ENCODE measurements at places on chromosomes 2 and 18.

DNA sequence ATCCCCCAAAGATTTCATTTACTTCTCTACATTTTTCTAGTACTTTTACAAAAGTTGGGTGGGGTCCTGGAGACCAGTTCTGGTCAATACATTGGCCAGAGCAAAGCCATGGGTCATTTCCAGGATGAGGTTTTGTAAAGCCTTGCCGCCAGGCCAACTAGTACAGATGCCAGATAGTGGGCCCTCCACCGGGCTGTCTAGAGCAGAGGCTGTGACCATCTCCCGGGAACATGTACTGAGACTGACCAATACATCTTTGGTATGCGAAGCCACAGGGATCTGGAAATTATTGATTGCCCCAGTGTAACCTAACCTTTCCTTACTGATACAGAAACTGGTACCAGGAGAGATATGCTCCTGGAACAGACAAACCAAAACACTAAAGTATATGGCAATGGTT is 599.2 kb downstream of the ADCYAP1 start:
- DNase-seq, result no peak

DNA sequence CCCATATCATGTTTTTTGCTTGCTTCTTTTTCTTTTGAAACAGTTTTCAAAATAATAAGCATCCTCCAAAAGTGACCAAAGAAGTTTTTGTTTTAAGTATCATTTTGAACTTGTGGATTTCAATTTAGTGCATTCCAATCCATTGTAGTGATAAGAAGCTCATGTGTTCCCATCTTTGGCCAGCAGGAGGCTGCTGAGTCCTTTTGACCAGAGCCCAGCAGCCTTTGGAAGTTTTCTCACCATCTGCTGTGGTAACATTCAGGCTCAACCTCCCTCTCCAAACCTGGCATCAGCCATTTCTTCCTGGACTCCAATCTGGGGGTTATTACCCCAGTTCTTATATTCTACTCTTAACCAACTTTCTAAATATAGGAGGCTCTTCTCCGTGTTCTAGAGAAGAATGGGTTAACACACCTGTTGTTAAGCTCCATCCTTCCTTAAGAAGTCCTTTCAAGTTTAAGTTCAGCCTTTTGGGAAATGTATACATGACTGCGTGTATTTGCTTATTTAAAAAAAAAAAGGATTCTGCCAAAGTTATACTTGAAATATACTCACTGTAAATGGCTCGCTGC is 39.0 kb upstream of the MAL start:
- peak; percentile 42 for DNase-seq

- DNase-seq, result no peak
Measured at GRCh38 chr2:234072454-234072853, 22.0 kb downstream of the SPP2 start.

GRCh38 chr2:65027616-65028244 is 28.5 kb upstream of the CEP68 start:
- no peak for DNase-seq

DNA sequence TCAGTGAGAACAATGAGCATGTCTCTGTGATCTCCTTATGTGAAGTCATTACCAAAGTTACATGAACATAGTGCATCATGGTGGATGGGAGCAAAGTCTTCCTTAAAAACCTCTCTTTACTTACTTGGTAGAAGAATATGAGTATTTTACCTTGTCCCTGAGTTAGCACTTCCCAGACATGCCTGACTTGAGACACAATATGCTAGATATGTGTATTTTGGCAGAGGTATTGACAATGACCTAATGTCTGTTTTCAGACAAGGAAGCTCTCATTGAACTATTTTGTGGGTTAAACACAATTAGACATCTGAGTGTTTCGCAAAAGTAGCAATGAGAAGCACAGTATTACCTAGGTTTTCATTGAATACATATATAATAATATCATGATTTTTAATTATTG is 99.1 kb upstream of the MC4R start:
- DNase-seq, result no peak

GRCh38 chr2:222813177-222813843 is 47.5 kb upstream of the ACSL3 start:
- no peak for DNase-seq

GRCh38 chr2:240114233-240114632 is 21.9 kb downstream of the COPS9 start:
- no peak for DNase-seq

DNA sequence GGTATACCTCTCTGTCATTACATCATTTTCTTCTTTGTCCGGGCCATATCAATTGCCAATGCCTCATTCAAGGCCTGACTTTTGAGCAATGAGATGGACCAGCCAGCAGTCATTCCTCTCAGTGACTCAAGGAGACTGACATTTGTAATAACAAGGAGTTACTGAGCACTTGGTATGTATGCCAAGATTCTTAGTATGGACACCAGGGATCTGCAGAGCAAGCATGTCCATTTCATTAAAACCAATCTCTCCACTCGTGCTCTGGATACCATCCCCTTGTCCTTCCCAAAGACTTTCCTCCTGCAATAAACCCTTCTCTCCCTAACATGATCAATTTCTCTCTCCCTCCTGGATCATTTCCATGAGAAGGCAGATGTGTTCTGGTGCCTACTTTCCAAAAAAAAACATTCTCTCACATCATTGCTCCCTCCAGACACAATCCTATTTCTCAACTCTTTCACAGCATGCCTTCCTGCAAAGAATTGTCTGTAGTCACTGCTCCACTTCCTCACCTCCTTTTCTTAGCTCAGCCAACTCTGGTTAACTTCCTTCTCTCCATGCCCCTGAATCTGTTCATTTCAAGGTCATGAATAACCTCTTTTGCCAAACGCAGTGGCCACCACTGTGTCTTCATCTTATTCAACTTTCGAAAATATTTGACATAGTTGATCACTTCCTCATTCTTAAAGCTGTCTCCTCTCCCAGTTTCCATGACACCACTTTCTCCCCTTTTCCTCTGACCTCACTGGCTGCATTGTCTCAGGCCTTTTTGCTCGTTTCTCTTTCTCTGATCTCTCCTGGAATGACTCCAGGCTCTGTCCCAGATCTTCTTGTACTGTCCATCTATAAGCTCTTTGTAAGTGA is 102.8 kb upstream of the CYP1B1 start:
- DNase-seq, result peak; percentile 64

DNA sequence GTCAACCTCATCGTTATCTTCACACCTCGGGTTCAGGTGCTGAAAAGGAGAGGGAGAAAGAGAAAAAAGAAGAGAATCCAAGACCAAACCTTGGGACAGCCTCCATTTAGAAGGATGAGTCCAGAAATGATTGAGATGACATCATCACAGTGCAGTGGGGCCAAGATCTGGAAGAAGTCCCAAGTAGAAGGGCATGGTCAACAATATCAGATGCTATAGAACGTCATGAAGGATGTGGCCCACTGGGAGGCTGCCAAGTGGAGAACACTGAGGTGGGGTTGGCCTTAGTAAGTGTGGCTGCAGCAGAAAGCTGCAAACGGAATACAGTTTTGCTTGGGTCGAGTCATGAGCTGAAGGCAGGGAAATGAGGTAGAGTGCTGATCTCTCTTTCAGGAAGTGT is 91.1 kb upstream of the FZD7 start:
- DNase-seq, result no peak

DNA sequence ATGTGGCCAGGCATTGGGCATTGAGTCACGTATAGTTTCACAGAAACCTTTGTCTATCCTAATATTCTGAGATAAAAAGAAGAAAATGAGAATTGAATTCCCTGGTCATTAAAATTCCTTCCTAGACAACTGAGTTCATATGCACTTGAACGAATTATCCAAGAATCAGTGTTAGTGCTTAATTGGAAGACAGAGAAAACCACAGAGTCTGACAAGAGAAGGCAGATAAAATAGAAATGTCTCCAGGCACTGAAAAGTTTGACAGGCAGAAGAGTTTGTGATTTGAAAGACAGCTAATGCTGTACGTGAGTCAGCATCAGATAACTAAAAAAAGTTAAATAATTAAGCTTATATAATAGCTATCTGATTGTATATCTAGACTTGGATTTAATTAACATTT is 47.7 kb upstream of the TRIB2 start:
- DNase-seq, result no peak

DNA sequence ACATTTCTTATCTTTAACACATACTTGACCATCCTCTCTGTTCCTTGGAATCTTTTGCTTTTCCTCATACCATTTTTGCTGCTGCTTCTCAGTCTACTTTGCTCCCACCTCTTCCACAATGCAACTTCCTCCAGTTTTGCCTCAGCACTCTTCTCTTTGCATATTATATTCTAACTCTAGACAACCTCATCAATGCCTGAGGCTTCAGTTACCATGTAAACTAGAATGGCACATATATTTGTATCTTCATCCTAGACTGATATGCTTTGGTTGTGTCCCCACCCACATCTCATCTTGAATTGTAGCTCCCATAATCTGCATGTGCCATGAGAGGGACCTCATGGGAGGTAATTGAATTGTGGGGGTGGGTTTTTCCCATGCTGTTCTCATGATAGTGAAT is 55.9 kb upstream of the STAM2 start:
- no peak for DNase-seq

- DNase-seq, result no peak
Measured at GRCh38 chr2:109486711-109487535, 126.8 kb downstream of the SEPTIN10 start.

DNA sequence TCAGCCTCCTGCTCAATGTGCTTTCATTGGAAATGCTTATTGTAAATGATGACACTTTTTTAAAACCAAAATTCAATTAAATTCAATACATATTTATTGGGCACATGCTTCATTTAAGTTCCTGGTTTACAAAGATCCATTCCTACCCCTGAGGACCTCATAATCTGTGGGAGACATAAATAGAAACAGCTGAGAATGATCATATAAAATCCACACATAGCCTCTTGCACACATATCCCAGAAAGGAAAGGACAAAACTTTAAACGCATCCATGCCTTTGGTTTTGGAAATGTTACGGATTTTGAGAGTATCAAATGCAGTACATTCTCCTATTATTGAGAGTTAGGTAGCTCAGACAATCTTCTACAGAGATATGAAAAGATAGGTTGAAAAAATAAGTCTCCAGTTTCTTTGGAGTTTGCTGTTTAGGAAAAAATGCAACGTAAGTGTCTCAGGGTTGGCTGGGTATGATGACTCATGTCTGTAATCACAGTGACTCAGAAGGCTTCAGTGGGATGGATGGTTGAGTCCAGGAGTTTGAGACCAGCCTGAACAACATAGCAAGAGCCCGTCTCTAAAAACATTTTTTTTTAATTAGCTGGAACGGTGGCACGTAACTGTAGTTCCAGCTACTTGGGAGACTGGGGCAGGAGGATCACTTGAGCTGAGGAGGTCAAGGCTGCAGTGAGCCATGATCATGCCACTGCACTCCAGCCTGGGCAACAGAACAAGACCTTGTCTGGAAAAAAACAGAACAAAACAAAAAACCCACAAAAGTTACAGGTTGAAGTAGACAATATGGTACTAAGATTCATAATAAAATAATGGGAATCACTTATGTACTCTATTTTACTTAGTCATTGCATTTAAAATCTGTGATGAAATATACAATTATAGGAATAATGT is 3.9 kb upstream of the PRELID3A start:
- peak; percentile 77 for DNase-seq

DNA sequence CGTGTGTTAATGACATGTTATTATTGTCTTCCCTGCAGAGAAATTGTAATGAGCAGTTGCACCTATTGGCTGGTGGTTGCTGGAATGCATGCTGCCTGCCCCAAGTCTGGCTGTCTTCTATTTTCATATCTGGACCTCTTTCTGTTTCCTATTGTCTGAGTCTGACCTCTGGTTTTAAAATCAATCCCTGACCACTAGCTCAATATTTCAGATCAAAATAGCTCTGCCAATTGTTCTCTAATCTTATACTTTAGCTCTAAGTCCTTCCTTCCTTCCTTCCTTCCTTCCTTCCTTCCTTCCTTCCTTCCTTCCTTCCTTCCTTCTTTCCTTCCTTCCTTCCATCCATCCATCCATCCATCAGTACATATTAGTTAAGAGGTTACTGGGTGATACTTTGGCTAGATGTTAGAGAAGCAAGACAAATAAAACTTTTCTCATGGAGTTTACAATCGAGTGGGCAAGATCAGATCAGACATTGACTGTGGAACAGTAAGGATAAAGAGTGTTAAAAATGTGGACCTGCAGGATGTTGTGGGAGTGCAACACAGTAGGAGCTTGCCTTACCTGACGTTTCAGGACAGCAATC is 417.1 kb downstream of the SOCS6 start:
- no peak for DNase-seq

- DNase-seq, result no peak
Measured at GRCh38 chr18:48385596-48385995, 23.6 kb downstream of the ZBTB7C start.

DNA sequence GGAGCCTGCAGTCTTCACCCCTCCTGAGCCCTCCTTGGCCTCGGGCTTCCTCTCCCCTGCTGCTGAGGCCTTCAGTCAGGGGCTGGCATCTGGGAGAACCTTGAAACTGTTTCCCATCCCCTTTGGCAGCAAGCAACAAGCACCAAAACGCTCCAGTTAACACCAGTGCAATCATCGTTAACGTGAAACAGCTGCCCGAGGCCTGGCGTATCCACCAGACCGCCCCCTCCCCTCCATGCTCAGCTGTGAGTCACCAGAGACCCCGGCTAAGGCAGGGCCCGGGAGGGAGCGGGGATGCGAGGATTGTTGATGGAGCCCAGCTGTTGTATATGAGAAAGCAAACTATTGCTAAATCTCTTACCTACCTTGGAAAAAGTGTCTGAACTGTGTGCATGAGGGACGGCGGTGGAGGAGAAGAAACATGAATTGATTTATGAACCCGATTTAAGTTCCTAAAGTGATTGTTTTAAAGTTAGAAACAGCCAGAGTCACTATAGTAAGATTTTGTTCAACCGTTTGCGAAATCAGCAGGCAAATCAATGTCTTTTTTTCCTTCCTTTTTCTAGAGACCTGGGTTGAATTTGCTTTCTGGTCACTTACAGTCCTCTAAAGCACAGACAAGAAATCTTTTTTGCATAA is 5.2 kb downstream of the ZFP36L2 start:
- peak; percentile 42 for DNase-seq

GRCh38 chr2:65186093-65186868 is 41.4 kb upstream of the ACTR2 start:
- no peak for DNase-seq

GRCh38 chr18:23573626-23574431 is 12.5 kb downstream of the NPC1 start:
- DNase-seq, result no peak

- DNase-seq, result no peak
Measured at GRCh38 chr2:238136820-238137537, 1.5 kb upstream of the KLHL30 start.

DNA sequence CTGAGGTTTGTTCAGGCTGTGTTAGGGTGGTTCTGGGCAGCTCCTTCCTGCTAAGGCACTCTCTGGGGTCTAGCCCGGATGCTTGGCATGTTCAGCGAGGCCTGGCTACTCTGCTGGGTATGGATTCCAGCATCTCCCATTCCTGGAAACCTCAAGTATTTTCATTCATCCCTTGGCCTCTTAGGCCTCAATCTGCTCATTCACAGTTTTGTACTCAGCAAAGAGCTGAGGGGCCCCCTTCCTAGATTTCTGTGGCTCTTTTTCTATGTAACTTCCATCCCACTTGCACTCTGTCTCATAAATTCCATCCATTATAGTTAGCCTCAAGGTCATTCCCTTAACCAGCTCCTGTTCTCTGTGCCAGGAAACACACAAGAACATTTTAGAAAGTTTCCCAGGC is 798.8 kb upstream of the HS6ST1 start:
- DNase-seq, result no peak

Measured in kidney capillary endothelial cell (primary cell).